ENCODE measurements at places on chromosomes 5 and 9.

GRCh38 chr5:123088031-123088805 is 823 bp upstream of the PRDM6 start:
- no peak for DNase-seq

GRCh38 chr9:126669108-126669507 is 55.4 kb downstream of the LMX1B start:
- no peak for DNase-seq

GRCh38 chr5:172443441-172444109 is 10.8 kb downstream of the SH3PXD2B start:
- DNase-seq: no peak

DNA sequence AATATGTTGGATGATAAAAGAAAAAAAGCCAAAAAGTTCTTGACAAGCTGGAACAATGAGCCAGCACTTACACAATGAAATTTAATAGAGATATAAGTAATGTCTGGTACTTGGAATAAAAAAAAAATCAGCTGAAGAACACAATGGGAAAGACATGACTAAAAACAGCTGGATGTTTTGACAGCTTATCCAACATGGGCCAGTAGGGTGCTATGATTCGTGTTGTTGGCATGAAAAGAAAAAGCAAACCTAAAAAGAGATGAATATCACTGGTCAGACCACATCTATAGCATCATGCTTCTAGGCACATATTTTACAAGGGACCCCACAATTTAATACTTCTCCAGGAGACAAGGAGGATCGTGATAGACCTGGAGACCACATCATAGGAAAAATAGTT is 175.3 kb downstream of the ARL15 start:
- no peak for DNase-seq

- no peak for DNase-seq
Measured at GRCh38 chr5:5572010-5572865, 149.8 kb downstream of the ICE1 start.

Measured in activated gamma-delta T cell treated with Interleukin-2 at 50 U/mL for 16 hours (primary cell).